ENCODE measurements at places on chromosomes 5 and 9.
A peak's percentile ranks its signal among the peaks of the same experiment; 100 is the strongest.

DNA sequence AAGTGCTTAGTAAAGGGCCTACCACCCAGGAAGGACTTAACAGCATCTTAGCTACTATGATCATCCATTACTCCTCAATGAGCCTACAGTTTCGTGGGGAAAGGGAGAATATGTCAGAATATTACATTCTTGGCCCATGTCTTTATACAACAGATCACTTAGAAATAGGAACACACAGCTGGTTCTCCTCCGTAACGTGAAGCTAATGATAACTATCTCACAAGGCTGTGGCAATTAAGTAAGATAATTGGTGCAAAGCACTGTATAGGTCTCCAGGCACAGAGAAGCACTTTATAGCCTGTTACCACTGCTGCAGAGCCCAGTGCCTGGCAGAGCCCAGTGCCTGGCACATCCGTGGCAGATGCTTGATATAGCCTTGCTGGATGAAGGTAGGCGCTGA lies 347.6 kb downstream of the SLIT3 start:
- no peak for DNase-seq

- DNase-seq = no peak
Measured at GRCh38 chr9:108271236-108271635, 584.5 kb downstream of the ACTL7B start.

DNA sequence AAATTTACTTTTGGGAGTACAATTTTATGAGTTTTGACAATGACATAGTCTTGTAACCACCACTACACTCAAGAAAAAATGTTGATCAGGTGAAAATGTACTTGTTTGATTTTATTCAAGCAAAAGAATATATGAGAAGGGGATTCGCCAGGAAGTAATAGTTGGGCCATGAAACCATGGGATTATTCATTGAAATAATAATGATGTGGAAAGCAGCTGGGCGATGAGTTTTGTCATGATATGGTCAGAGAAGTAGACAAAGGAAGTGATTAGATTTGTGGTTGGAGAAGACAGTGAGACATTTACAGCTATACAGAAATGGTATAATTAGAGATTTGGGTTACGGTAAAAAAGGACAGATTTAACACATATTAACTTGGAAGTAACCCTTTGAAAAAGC lies 11.2 kb downstream of the HMGCR start:
- DNase-seq = peak; percentile 37

- no peak for DNase-seq
Measured at GRCh38 chr5:158423623-158424200, 564.8 kb upstream of the CLINT1 start.

GRCh38 chr5:115489733-115490132 lies 54.8 kb downstream of the FEM1C start:
- no peak for DNase-seq

- DNase-seq = no peak
Measured at GRCh38 chr5:139767960-139768359, 27.6 kb upstream of the PSD2 start.

GRCh38 chr5:55982957-55983381 lies 11.8 kb downstream of the IL6ST start:
- no peak for DNase-seq

GRCh38 chr5:142353071-142353472 lies 28.3 kb upstream of the SPRY4 start:
- DNase-seq = no peak

- DNase-seq = no peak
Measured at GRCh38 chr9:114798101-114798500, 7.7 kb downstream of the TNFSF15 start.

GRCh38 chr5:58496488-58496887 lies 5.3 kb downstream of the GAPT start:
- no peak for DNase-seq

DNA sequence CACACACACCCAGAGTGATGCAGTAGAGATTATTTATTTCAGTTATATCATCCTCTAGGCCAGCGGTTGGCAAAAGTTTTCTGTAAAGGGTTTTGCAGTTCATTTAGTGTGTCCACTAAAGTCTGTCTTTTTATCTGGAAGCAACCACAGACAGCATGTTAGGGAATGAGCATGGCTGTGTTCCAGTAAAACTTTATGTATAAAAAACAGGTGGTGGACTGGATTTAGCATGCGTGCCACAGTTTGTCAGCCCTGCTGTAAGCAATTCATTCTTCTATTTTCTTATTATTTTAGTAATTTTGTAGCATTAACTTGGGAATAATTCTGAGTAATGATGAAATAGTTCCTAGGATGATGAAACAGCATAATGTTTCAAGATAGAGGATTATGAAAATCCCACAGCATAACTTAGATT lies 51.7 kb downstream of the CCNH start:
- no peak for DNase-seq

DNA sequence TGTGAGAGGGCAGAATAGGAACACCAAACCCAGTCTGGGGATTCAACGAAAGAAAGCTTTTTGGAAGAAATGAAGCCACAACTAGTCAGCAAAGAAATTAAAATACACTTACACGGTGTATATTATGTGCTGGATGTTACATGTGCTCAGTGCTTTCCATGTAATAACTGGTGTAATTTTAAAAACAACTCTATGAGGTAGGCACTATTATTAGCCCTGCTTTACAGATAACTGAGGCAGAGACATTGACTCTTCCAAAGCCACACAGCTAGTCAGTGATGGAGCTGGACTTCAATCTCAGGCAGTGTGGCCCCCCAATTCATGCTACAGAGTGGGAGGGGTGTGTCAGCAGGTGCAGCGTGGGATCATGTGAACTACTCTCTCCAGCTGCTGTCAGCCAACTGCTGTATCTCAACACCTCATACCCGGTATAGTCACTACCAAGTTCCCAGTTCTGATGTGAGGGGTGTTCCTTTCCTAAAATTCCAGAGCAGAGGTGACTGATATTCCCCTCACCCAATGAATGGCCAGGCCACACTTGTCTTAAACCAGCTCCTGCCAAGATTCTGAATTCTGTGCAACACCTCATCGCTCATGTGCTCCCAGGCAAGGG lies 33.8 kb upstream of the TJP2 start:
- DNase-seq = no peak

- DNase-seq = peak; percentile 60
Measured at GRCh38 chr9:120650352-120650751, 63.9 kb downstream of the MEGF9 start.

- DNase-seq = no peak
Measured at GRCh38 chr5:181099602-181100086, 31.3 kb downstream of the OR2V1 start.

DNA sequence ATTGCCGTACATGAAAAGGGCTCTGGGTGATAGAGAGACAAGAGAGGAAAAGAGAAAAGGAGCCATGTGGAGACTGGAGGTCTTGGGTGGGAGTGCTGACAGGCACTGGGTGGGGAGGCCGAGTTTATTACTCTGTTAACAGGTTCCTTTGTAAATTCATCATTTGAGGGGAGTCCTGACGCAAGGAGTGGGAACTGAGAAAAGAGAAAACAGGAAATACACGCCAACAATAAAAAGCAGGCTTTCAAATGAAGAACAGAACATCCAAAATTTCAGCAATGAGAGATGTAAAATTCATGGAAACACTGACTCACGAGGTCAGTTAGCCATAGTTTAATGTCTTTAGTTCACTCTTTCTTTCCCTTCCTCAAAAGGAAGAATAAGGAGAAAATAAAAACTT lies 342.8 kb downstream of the TMEM167A start:
- DNase-seq = no peak

GRCh38 chr5:30838936-30839496 lies 354.5 kb upstream of the CDH6 start:
- no peak for DNase-seq

- no peak for DNase-seq
Measured at GRCh38 chr5:97455996-97456395, 272.9 kb upstream of the RIOK2 start.

GRCh38 chr9:31950756-31951155 lies 433.7 kb upstream of the ACO1 start:
- no peak for DNase-seq

DNA sequence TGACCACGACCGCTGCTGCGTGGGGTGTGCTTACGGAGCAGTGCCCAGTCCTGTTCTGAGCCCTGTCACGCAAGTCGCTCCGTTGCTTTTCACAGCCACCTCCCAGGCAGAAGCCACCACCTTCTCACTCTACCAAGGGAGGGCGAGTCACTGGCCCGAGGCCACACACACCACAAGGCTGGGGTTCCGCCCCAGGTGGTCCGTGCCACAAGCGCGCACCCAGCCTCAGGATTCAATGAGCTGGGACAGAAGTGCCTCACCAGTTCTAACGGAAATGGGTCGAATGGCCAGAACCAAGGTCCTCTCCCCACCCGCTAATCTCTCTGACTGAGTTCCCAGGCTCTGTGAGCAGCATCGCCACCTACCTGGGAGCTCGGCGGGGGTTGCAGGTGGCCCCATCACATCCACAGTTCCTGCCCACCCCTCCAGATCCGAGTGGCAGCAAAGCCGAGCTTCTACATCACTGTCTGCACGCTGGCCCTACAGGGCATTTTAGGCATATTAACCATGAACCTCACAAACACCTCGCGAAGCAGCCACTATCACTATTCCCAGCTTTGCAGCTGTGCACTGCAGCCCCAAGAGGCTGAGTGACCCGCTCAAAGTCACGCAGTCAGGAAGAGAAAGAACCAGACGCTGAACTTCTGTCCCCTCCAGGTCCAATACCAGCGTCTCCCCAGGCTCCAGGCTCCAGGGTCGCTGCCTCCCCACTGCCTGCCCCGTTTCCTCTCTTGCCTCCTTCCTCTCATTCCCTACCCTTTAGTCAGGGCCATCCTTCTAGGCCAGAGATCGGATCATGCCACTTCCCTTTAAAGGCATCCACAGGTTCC lies 92.1 kb upstream of the PHYKPL start:
- DNase-seq = no peak

- no peak for DNase-seq
Measured at GRCh38 chr5:127024821-127025220, 5.5 kb downstream of the MARCHF3 start.

DNA sequence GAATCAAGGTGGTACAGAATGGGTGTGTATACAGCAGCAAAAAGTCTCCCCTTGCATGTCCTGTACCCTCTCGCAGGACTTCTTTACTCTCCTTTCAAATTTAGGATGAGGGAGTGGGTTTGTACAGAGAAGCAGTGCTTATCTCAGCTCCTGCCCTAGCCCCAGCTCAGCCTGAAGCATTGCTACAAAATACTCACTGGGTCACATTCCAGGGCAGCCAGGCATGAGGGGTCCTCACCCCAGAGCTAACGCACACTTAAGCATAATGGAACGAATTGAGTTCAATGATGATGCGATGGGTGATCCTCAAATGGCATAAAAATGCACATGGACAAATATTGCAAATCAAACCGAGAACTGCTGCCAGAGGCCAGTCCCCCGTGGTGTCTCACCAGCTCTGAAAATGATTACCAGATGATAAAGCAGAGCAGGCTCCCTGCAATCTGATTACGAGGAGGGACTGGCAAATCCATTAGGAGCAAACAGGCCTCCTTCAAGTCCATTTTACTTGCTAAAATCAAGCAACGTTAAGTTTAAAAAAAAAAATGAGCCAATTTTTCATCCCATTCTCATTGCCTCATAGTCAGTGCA lies 231.6 kb upstream of the TAS2R1 start:
- DNase-seq = no peak

- no peak for DNase-seq
Measured at GRCh38 chr5:146243247-146243646, 39.8 kb downstream of the RBM27 start.

GRCh38 chr5:59241119-59241518 lies 652.4 kb downstream of the PDE4D start:
- no peak for DNase-seq

- DNase-seq = no peak
Measured at GRCh38 chr9:75490326-75490725, 400.1 kb upstream of the PCSK5 start.

DNA sequence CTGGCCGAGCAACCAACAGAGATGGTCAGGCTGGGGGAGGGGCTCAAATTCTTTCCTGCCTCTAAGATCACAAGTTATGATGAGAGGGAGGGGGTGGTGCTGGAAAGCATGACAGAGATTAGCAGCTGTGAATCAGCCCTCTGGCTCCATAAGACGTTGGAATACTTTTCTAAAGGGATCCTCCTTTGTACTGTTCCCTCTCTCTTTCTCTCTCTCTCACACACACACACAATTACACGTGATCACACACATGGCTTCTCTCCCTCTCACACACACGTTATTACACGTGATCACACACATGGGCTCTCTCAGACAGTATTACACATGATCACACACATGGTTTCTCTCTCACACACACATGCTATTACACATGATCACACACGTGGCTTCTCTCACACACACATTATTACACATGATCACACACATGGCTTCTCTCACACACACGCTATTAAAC lies at the start of gene SLC45A2:
TSS of gene SLC45A2 (minus strand) at position 23 of the 454 bp plus-strand sequence. CDS start 110 bp downstream, outside the sequence.
- DNase-seq = no peak

DNA sequence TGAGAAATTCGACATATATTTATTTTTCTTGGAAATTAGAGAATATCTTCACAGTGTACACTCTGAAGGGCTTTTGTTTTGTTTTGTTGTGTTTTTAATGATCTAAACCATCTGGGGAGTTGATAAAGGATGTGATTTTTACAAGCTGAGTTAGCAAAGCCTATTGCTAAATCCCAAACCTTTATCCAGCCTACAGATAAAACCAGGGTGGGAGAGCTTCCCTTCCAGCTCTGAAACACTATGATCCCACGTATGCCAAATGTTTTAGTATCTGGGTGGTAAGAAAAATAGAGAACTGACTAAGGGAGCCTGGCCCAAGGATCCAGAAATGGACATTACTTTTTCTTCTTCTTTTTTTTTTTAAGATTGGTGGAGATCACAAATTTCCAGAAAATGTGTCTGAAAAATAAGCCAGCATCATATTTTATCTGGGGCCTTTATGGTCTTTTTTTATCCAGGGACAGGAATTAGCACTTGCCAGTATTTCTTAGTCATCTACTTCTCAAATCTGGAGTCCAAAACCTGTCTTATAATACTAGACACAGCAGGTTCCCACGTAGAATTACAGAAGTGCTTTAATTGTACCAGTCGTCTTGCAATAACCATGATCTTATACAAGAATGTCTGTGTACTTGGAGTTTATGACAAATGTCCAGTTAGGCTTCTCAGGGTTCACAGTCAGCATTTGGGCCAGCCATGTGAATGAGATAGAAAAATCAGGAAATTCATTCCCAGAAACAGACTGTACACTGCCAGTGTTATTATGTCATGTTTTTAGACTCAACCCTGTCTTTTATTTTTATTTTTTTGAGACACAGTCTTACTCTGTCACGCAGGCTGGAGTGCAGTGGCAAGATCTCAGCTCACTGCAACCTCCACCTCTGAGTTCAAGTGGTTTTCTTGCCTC lies 290.8 kb upstream of the MPDZ start:
- DNase-seq = no peak
